ENCODE measurements at places on chromosomes 11 and 22.

DNA sequence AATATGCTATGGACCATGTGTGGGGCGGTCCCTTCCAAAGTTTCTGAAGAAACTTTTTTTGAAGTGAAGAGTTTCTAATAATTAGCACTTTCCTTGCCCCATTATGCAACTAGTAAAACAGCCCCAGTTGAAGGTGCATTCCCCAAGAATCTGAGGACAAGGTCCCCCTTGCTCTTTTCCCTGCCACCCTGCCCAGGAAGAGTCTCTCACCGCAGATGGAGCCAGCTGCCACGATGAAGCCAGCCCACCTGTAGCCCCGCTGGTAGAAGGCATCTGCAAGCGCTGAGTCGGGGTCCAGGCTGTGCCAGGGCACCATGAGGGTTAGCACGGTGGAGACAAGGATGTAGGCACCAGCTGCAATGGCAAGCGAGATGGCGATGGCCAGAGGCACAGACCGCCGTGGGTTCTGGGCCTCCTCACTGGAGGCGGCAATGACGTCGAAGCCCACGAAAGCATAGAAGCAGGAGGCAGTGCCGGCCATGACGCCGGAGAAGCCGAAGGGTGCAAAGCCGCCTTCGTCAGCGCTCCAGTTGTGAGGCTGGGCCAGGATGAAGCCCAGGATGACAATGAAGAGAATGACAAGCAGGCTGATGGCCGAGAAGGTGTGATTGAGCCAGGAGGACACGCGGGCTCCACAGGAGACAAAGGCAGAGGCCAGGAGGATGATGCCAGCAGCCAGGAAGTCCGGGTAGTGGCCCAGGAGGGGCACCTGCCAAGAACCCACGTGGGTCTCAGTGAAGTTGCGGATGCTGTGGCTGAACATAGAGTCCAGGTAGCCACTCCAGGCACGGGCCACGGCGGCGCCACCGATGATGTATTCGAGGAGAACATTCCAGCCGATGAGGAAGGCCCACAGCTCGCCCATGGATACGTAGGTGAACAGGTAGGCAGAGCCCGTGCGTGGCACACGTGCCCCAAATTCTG lies 1.5 kb downstream of the SLC7A4 start:
- no peak for DNase-seq

DNA sequence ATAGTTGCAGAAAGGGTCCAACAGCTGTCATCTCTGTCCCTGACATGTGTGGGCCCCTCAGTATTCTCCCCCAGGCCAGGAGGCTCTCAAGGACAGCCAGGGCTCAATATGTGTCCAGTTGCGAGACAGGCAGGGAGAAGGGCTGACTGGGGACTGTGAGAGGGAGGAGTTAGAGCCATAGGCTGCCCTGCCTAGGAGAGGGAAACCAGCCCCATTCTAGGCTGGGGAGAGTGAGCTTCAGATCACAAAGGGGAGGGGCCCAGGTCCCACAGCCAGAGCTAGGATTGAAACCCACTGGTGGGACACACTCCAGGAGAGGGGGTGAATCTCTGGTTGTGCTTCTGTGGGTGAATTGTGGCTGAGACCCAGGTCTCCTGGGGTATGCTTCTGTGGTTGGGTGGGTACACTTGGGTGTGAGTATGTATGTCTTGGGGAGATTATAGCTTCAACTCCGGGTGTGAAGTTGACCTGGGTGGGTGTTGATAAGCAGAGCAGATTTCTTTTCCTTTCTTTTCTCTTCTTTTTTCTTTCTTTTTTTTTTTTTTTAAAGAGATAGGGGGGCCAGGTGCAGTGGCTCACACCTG lies 2.1 kb upstream of the CARNS1 start:
- no peak for DNase-seq

- no peak for DNase-seq
These were observed 9.1 kb downstream of the MRGPRF start for GRCh38 chr11:69003866-69004367.

DNA sequence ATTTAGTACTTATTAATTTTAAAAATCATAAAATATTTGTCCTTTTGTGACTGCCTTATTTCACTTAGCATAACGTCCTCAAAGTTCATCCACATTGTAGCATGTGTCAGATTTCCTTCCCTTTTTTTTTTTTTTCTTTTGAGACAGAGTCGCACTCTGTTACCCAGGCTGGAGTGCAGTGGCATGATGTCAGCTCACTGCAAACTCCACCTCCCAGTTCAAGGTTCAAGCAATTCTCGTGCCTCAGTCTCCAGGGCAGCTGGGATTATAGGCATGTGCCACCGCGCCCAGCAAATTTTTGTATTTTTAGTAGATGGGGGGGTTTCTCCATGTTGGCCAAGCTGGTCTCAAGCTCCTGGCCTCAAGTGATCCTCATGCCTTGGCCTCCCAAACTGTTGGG lies 10.6 kb downstream of the RAB6A start:
- DNase-seq: no peak

GRCh38 chr11:78071717-78072116 lies 7.9 kb downstream of the NDUFC2 start:
- no peak for DNase-seq

DNA sequence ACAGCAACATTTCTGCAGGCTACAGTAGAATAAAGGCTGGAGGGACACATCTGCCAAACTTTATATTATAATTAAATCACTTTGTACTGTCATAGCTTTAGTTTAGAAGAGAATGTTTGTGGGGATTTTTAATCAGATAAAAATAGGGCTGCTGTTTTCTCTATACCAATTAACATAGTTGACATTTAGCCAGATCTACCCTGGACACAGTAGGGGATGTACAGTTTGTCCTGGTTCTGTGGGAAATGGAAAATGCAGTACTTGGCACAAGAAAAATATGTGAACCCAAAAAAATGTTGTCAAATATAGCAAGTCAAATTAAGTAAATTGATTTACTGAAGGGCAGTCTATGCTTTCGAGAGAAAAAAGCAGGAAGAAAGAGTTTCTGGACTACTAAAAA lies 20.8 kb upstream of the PICALM start:
- no peak for DNase-seq

- DNase-seq: no peak
These were observed 42.9 kb upstream of the AKIP1 start for GRCh38 chr11:8867931-8868631.

DNA sequence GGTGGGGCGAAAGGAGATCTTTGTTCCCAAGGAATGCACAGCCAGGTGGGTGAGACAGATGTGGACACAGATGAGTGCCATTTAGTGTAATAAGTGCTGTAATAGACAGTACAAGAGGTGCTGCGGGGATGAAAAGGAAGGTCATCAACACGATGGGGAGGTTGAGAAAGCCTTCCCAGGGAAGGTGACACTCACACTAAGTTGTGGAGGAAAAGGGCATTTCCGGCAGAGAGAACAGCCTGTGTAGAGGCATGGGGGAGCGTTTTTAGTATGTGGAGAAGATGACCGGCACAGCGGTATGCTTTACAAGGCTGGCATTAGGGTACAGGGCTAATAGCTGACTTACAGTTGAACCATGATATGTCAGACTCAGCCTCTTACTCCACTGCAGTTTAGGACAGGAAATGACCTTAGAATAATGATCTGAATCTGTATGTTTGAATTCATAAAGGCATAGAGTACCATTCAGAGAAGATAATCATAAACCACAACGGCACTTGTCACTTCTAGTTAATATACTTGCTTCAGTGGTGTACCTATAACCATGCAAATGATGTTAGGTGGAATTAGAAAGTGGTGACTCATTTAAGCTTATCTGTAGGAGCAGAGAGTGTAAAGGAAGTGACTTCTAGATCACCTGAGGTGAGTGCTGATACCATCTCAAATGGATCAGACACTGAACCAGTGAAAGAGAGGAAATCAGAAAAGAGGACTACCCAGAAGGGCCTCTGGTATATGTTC lies 60.6 kb downstream of the FAM83F start:
- no peak for DNase-seq

Measured in activated CD4-positive, alpha-beta T cell treated with anti-CD3 and anti-CD28 coated beads, Interleukin-2, amount 50 U/mL, for 24 hours (primary cell).